ENCODE measurements at places on chromosomes 6 and 20. TPM values are rescaled to one million over a fixed set of nuclear protein-coding genes. Genes with fewer than 3 reads are reported as not detected.

DNA sequence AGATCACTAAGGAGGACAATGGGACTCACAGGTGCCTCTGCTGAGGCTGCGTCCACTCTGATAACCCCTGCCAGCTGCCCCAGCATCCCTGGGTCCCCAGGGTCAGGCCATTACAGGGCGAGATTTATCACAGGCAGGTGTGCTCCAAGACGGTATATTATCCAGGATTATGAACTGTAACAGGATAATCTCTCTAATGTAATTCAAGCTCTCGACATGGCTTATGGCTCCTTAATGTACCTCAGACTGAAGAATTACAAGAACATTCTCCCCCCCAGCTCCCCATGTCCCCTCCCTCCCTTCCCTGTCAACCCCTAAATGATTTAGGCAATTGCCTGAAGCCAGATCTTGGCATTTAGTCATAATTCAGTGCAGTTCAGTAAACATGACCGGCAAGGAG is 86.8 kb downstream of the NCR2 start:
- no peak overlapping the region for H3K27ac ChIP-seq
- H3K36me3 ChIP-seq: no peaks in the 10 kb centered on the region
- no peaks in the 10 kb centered on the region for H3K4me1 ChIP-seq
- H3K27me3 ChIP-seq: peaks cover 42% of the 10 kb centered on the region
- no peak overlapping the region for H3K4me3 ChIP-seq
- DNase-seq: no peak

GRCh38 chr6:44129841-44130322 is 2.5 kb downstream of the TMEM63B start:
- DNase-seq: no peak
- no peaks in the 10 kb centered on the region for H3K36me3 ChIP-seq
- peaks cover 16% of the 10 kb centered on the region for H3K4me1 ChIP-seq
- H3K27me3 ChIP-seq: no peaks in the 10 kb centered on the region

DNA sequence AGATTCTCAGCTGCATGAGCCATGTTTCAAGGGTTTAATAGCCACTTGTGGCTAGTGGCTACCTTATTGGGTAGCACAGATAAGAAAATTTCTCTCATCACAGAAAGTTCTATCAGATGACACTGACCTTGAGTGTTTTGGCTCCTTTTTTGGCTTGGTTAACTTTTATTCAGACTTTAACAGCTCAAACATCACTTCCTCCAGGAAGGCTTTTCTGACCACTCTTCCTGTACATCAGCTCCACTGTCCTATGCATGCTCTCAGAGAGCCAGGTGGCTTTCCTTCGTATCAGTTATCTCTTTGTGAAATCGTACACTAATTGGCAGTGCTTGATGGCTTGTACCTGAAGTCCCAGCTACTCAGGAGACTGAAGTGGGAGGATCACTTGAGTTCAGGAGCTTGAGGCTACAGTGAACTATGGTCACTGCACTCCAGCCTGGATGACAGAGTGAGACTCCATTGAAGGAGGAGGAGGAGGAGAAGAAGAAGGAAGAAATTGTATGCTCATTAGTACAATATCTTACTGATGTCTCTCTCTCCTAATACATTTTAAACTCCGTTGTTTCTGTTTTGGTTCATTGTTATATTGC is 10.7 kb downstream of the MAFB start:
- H3K4me1 ChIP-seq: peaks cover 5% of the 10 kb centered on the region
- H3K27me3 ChIP-seq: peaks cover 4% of the 10 kb centered on the region
- no peak overlapping the region for H3K27ac ChIP-seq
- no peak for DNase-seq

The PCIF1 gene
- polyA plus RNA-seq: 23.8 TPM

The C2 gene
- polyA plus RNA-seq: 1.4 TPM

The BNIP5 gene
- not detected for polyA plus RNA-seq

The KIF16B gene
- polyA plus RNA-seq: 2.6 TPM

Measured in GM23248 (cell line).